ENCODE measurements at places on chromosomes 2 and 18. TPM values are rescaled to one million over a fixed set of nuclear protein-coding genes. Genes with fewer than 3 reads are reported as not detected.

- DNase-seq, result no peak
Measured at GRCh38 chr2:71064110-71064611, 4.3 kb upstream of the NAGK start.

The ANKRD23 gene
- 2.1 TPM for total RNA-seq

GRCh38 chr2:67079729-67080128 is 317.4 kb upstream of the ETAA1 start:
- no peak for DNase-seq

DNA sequence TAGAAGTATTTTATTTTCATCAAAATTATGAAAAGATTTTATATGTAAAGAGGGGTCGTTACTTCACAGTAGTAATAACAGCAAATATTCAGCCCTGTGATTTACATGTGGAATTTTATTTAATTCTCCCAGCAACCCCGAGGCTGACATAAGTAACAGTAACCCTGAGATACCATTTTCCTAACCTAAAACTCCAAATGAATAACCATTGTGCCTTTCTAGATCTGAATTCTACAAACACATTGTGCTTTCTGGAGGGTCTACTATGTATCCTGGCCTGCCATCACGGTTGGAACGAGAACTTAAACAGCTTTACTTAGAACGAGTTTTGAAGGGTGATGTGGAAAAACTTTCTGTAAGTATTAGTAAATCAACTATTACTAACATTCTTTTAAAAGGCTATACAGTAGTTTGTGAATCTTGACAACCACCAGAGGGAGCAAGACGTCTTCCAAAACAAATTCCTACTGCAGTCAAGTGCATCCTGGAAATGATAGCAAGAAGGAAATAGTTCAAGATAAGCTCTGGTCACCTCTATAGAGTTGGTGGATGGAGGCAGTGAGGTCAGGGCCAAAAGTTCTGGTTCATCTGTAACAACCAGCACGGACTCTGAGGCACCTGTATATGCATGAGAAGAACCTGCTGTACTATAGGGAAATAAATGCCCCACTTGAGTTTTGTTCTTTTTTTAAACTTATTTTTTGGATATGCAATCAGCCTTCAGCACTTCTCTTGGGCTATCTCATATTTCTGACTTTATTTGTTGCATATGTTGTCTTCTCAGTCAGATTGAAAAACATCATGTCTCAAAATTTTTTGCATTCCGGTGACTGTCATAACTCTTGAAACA is 37.4 kb downstream of the ACTR2 start:
- DNase-seq, result peak; percentile 67

The IAH1 gene
- 51.9 TPM for total RNA-seq

- no peak for DNase-seq
Measured at GRCh38 chr18:79248495-79249060, 147.2 kb upstream of the NFATC1 start.

The DES gene
- total RNA-seq, result 0.55 TPM

The RGPD8 gene
- 7.7 TPM for total RNA-seq

The LYG2 gene
- not detected for total RNA-seq
